ENCODE measurements at places on chromosomes 5 and 9.
A peak's percentile ranks its signal among the peaks of the same experiment; 100 is the strongest.

DNA sequence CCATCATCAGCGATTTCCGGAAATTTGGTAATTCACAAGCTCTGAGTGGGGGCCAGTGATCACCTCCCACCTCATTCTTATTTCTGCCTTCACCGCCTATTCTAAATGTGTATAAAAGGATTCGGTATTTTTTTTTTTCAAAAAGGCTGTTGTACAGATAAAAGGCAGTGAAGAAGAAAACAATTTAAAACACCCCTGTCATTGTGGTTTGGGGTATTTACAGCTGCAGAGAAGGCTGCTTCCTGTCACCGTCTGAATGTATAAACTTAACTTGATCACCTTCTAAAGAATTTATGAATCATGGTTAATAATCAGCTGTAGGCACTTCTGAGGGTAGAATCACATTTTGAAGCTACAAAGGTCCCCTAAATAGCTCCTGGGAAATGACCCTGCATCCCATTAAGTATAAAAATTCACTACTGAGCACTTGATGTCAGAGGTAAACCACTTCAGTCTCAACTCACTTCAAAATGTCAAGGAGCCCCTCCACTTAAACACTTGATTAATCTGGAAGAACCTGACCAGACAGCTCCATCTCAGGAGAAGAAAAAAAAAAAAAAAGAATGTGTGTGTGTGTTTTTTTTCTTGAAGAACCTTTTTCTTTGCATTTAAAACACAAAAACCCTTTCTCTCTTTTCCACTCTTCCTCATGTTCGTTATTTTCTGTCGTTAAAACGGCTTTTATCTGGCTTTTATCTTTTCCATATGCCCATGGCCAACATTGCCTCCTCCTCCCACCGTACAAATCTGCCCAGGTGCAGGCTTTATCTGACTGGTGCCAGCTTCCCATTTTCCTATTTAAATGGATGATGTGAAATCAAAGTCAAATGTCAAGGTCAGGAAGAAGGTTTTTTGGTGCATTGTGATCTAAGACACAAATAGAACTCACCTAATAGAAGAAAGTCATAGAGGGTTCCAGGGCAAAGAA is 291.2 kb downstream of the IRX1 start:
- no peak for DNase-seq

GRCh38 chr9:97806721-97807120 is 46.3 kb upstream of the FOXE1 start:
- no peak for DNase-seq

GRCh38 chr9:130729145-130729544 is 35.6 kb downstream of the EXOSC2 start:
- no peak for DNase-seq

DNA sequence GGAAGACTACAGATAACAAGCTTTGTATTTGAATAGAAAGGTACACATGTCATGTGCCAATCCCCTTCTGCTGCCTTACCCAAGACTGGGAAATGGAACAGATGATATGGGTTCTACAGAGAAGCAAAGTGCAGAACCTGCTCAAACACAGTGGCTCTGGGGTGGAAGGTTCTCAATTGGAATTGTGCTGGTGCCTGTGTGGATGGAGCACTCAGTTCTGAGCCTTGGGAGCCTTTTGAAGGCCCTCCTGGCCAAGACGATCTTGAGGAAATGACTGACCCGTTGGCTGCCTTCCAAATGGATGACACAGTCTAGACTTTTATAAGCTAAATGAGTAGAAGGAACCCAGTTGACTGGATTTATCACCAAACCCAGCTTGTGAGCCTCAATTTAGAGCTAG is 4.2 kb upstream of the PRSS3 start:
- no peak for DNase-seq

DNA sequence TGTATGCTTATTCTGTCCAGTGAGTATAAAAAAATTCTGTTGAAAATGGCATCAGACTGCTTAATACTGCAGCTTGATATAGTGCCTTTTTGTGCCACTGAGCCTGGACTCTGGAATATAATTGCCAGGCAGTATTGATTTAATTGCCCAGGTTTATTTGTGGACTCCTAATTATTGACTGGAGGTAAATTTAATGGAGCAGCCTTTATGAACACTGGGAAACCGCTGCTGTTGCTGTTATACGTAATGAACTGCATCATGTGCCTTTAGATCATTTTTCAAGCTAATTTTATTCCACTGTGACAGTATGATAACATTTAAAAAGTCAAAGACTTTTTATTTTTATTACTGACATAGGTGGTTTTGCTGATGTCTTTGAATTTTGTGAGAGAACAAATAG is 90.2 kb upstream of the SH3GL2 start:
- no peak for DNase-seq

GRCh38 chr9:130172161-130172857 is at the start of gene NCS1:
Gene NCS1, plus strand, starts transcription at chr9:130172404. Its CDS starts 260 bp downstream, at chr9:130172664.
- DNase-seq: peak; percentile 82

DNA sequence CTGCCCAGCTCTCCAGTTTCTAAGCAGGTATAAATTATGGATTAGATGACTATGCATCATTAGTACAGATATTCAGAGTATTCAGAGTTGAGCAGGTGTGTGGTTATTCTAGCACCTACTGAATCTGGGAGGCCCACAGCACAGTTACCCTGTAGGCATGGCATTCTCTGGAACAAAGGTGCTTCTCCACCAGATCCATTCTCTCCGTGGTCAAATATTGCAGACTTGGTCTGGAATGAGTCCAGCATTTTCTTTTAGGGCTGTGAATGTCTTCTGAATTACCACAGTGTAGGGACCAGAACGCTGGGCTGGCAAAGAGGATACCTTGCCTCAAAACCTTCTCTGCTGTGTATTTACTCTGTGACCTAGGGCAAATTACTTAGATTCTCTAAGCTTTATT is 116.8 kb downstream of the ARHGAP26 start:
- no peak for DNase-seq

GRCh38 chr9:24245988-24246387 is 299.7 kb downstream of the IZUMO3 start:
- no peak for DNase-seq

DNA sequence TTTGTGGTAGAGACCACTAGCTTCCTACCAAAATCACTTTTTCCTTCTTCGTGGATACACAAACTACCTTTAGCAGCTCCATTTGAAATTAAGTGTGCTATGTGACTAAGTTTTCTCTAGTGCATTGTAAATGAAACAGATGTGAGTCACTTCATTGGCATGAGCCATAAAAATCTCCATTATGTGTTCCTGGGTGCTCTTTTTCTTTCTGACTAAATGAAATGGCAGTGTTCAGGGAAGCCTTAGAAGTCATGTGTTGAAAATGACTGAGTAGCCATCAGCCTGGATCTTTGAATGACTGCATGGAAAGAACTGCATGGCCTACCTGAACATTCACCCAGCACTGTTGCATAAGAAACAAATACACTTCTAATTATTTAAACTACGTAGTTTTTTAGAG is 107.9 kb downstream of the NDUFAF2 start:
- DNase-seq: no peak

- no peak for DNase-seq
Observed at GRCh38 chr5:96146675-96147074, 185.0 kb upstream of the ELL2 start.

- DNase-seq: no peak
Observed at GRCh38 chr5:171573451-171574225, 154.2 kb downstream of the FGF18 start.

- DNase-seq: no peak
Observed at GRCh38 chr5:114695292-114695904, 333.5 kb downstream of the KCNN2 start.

DNA sequence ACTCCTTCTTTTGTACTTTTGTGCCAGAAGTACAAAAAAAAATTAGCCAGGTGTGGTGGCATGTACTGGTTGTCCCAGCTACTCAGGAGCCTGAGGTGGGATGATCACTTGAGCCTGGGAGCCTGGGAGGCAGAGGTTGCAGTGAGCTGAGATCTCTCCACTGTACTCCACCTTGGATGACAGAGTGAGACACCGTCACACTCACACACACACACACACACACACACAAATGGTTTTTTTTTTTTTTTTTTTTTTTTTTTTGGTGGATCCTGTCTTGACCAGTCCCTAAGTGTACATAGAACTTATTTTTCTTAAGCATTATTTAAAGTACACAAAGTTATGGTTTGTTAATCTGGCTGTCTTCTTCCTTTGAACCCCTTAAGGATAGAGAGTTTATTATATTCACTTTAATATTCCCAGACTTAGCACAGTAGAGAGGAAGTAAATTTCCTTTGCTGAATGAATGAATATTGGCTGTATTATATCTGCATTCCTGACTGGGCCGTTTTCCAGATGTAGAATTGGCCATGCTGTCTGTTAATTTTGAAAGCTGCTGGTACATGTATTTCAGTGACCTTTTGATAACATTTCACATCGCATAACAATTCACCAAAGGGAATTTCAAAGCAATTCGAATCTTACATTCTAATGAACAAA is 429.0 kb upstream of the ZNF608 start:
- DNase-seq: no peak

- no peak for DNase-seq
Observed at GRCh38 chr5:66869347-66869746, 273.2 kb downstream of the MAST4 start.

GRCh38 chr9:134057751-134058701 is 9.8 kb downstream of the BRD3 start:
- peak; percentile 43 for DNase-seq

GRCh38 chr5:120808135-120808534 is 344.0 kb downstream of the PRR16 start:
- no peak for DNase-seq

GRCh38 chr5:58751222-58751837 is 168.5 kb downstream of the RAB3C start:
- DNase-seq: no peak

DNA sequence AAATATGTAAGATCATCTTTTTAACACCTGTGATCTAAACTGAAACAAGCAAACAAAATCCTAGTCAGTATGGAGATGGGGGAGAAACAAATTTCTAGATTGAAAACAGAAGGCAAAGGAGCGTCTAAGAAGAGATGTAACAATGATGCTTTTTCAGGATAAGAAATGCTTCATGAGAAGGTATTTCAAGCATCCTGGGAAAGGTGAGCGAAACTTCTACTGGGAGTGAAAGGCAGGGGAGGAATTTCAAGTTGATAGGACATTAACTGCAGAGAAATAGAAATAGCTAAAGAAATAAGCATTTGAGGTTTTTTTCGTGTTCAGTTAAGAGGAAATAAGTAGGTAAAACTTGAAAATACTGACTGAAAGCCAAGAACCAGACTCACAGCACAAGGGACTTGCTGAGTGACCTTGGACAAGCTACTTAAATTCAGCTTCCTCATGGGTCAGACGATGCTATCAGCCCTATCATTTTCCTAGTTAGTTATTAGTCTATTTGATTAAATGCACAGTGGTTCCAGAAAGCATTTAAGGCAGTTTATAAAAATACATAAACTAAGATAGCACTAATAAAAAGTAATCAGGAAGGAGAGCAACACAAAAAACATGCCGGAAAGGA is 406.3 kb downstream of the PDE4D start:
- DNase-seq: no peak

DNA sequence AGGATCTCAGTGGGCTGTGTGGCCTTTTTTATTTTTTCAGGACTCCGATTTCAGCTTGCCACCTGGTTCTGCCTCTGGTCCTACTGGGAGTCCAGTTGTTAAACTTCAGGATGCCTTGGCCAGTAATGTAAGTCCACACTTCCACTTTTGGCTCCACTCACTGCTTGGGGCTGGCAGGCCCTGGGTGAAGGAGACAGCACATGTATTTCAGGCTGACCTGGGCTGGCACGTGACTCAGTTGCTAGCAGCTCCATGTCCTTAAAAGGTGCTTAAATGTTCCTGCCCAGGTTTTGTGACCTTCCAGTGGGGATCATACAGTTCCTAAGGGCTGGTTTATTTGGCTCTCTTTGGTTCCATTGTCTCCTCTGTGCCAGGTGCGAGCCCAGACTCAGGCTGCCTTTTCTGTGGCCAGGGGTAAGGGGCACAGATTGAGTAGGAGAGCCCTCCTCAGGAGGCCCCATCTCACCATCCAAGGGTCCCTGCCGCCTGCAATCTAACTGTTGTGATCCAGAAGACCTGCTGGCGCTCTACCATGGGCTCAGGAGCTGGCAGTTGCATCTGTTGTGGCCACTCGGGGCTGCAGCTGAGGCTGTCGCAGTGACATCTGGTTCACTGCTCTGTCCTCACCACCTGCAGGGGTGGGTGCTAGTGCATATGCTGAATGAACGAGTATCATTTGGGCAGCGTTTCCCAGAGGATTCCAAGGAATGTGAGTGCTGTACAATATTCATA is 19.2 kb upstream of the POMT1 start:
- no peak for DNase-seq

GRCh38 chr5:58077416-58077815 is 382.5 kb downstream of the PLK2 start:
- no peak for DNase-seq

- no peak for DNase-seq
Observed at GRCh38 chr5:9059920-9060691, 485.8 kb downstream of the SEMA5A start.

- no peak for DNase-seq
Observed at GRCh38 chr5:56405116-56405908, 172.2 kb upstream of the ANKRD55 start.

DNA sequence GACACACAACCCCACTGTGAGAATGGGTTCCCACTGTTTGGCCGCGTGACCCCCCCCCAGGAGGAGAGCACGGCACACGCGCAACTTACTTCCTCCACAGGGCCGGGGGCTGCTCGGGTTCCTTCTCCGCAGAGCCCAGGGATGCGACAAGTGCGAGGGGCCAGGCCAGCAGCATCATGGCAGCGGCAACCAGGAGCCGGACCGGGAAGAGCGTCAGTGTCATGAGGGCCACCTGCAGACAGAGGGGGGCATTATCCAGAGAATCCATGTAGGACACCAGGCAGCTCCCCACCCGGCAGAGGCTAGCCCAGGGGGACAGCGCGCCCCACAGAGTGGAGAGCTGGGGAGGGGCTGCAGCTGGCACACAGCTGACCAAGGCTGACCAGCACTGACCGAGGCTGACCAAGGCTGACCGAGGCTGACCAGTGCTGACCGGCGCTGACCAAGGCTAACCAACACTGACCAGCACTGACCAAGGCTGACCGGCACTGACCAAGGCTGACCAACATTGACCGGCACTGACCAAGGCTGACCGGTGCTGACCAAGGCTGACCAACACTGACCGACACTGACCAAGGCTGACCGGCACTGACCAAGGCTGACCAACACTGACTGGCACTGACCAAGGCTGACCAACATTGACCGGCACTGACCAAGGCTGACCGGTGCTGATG is 22.3 kb downstream of the LPCAT1 start:
- DNase-seq: no peak

GRCh38 chr5:97224112-97224750 is 41.2 kb upstream of the RIOK2 start:
- no peak for DNase-seq

GRCh38 chr9:91131433-91131839 is 230.3 kb downstream of the AUH start:
- peak; percentile 87 for DNase-seq

All from activated effector memory CD4-positive, alpha-beta T cell treated with anti-CD3 and anti-CD28 coated beads, Interleukin-2, amount 50 U/mL, for 16 hours (primary cell).